Stimulated activated CD8-positive, alpha-beta memory T cell treated with anti-CD3 and anti-CD28 coated beads, Interleukin-7, amount 100 ng/mL, for 24 hours (primary cell): ENCODE measurements at places on chromosomes 16 and 17.
A peak's percentile ranks its signal among the peaks of the same experiment; 100 is the strongest.

- DNase-seq, result no peak
Measured at GRCh38 chr16:53545433-53545832, 42.4 kb upstream of the AKTIP start.

GRCh38 chr16:52460639-52461178, 86.2 kb downstream of the TOX3 start:
- no peak for DNase-seq

- no peak for DNase-seq
Measured at GRCh38 chr16:9518051-9518450, 426.6 kb downstream of the HAPSTR1 start.

DNA sequence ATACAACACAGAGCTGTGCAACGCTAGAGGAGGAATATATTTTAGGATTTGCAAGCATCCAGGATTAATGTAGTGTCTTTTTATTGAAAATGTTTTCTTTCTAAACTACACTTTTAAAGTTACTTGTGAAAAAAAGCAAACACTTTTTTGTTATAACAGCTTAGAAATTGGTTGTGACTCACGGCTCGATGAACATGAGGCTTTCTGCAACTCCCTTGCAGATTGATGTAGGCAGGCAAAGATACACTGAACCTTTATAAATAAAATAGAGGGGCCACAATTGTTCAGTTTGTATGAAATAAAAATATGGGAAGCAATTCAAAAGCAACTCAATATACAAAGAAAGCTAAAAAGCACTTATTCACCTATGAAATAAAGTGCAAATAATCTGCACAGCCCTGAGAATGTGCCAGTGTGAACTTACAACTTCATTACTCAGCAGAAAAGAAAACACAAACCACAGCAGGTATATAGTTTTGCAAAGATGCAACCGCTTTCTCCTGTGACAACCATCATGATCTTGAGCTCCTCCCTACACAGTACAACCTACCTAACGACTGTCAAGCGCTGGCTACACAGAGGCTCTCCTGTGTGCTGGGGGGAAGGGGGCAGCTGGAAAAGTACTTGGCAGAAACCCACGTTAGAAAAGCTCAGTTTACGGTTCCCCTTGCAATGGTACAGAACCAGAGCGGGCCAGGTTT, 948 bp downstream of the LUC7L start:
- DNase-seq, result no peak

DNA sequence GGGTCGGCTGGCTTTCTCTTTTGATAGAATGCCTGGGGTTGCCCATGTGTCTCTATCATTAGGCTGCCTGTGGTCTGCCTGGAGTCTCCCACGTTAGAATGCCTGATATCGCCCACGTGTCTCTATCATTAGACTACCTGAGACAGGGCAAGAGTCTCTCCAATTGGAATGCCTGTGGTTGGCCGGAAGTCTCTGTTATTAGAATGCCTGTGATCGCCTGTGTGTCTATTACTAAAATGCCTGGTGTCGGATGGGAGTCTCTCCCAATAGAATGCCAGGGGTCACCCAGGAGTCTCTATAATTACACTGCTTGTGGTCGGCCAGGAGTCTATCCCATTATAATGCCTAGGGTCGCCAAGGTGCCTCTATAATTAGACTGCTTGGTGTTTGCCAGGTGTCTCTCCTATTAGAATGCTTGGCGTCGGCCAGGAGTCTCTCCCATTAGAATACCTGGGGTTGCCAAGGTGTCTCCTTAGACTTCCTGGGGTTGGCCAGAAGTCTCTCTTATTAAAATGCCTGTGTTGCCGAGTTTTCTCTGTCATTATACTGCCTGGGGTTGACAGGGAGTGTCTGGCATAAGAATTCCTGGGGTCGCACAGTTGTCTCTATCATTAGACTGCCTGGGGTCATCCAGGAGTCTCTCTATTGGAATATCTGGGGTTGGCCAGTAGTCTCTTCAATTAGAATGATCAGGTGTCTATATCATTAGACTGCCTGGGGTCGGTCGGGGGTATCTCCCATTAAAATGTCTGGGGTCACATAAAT, 2272.8 kb downstream of the TP53TG3F start:
- DNase-seq, result no peak

DNA sequence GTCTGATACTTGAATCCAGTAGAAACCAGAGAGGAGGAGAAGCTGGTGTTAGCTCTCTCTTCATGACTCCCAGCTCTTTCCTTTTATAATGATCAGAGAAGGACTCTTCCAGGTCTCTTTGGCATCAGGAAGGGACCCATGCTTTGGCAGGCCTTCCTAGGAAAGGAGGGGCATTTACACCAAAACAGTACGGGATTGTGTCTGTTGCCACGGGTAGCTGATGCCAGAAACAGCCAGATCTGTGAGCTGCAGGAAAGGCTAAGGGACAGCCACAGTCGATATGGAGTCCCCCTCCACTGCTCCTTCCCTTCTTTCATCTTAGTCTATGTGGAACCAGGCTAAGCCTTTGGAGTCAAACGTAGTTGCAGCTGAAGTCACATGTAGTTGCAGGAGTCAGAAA, 9.3 kb downstream of the CEP295NL start:
- no peak for DNase-seq

DNA sequence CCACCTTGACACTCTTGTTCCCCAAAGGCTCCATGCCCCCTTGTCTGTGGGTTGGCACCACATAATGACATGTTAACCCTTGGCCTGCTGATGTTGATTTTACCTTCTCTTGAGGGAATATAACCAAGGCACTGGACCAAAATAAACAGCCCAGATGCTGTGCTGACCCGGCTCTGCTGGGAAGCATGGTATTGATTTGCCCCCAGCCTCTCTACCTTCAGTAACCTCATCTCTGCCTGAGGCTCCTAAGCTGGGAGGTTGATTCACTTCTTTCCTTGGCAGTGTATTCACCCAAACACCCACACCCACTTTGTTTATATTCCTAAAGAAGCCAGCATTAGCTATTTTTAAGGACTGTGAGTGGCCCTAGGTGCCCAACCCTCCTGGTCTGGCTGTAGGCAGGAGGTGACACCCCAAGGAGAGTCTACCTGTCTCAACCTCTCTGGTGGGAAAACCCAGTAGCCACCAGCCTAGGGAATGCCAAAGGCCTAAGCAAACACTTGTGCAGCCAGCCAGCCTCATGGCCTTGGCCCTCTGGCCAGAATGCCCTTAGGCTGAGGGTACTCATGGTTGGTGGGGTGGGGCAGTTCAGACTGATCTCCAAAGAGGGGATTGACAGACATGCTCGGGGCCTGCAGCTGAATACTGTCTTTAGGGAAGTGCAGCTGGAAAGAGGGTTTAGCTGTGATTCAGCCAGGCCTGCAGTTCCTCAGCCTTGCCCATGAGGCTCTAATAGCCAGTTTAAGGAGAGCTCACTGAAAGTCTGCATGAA, 42.7 kb downstream of the GNAO1 start:
- no peak for DNase-seq

DNA sequence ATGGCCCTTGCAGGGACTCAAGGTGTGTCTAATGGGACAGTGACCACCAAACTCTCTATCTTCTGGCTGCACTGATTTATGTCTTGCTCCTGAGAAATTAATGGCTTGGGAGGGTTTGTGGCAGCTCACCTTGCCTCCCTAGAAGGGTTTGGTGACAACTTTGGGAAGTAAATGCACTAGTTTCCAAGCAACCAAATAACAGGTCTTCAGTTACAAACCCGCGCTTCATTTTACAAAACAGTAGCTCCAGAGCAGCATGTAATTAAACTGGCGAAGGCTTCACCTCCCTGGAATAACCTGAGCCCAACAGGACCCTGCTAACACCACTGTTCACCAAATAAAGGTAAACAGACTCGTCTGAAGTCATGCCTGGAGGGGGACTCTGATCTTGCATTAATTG, 318.3 kb downstream of the SLC39A11 start:
- DNase-seq, result no peak

DNA sequence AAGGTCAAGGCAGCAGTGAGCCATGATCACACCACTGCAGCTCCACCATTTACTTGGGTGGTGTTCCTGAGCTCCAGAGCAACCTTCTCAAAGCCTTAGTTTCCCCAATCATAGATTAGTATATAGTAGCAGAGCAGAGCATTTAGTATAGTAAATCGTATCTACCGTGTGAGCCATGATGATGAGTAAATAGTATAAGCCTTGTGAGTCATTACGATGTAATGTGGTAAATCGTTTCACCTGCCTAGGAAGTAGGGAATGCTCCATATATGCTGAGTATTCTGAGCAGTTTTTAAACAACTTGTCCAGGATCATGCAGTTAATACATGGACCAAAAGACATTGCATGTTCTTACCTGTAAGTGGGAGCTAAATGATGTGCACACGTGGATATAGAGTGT, 66.4 kb downstream of the SCNN1B start:
- DNase-seq, result no peak

DNA sequence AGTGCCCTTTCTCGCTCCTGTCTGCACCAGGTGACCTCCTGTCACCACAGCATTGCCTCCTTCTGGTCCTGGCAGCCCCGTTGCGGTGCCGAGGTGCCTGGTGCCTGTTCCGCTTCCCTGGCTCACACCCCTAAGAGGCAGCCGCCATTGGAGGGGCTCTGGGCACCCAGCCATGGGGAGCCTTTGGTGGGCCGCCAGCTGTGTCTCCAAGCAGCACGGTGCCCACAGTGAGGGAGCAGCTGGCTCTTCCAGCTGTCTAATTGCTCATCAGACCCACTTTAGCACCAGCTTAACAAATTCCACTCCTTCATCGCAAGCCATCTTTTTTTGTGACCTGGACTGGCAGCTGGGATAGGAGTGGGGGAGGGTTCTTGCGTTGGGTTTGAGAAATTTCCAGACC, 276.1 kb downstream of the SNX29 start:
- DNase-seq, result no peak

GRCh38 chr17:3911271-3912053, 4.8 kb downstream of the P2RX1 start:
- peak; percentile 30 for DNase-seq

GRCh38 chr16:66134875-66135274, 231.6 kb upstream of the CDH5 start:
- no peak for DNase-seq

GRCh38 chr17:72790190-72790589, 302.3 kb downstream of the SLC39A11 start:
- no peak for DNase-seq

GRCh38 chr16:86556576-86556975, 1.5 kb upstream of the MTHFSD start:
- no peak for DNase-seq

DNA sequence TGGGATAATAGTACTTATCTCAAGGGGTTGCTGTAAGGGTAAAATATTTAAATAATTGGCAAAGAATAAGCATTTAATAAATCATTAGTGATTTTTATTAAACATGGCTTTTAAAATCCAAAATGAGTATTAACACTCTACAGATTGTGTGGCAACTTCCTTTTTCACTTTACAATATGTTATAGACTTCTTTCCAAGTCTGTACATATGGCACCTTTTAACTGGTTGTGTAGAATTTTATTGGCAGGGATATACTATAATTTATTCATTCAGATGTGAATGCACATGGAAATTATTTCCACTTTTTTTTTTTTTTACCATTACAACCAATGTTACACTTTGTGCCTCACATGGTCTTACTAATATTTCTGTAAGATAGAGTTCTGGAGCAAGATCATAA, 15.7 kb upstream of the NLRP1 start:
- DNase-seq, result no peak

GRCh38 chr17:4156750-4157381, 13.9 kb downstream of the CYB5D2 start:
- no peak for DNase-seq
